ENCODE measurements at places on chromosomes 12 and 14.
A peak's percentile ranks its signal among the peaks of the same experiment; 100 is the strongest.

- DNase-seq: no peak
Observed at GRCh38 chr12:18752280-18752920, 14.5 kb downstream of the CAPZA3 start.

DNA sequence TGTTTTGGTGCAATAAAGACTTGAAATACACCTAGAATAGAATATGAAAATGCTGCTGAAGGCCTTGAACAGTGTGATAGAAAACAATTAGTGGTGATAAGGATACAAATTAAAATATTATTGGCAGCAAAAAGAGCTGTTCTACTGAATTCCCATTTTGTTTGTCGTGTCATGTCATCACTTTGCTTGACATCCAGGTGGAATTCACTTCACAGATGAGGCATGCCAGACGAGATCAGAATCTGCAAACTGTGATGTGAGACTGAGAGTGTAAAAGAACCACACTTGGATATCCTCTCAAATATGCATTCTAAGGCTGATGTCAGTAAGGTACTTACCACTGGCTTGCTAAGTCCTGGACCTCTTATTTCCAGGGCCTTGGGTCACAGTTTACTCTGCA is 635.1 kb upstream of the STXBP6 start:
- DNase-seq: no peak

GRCh38 chr14:100434911-100435438 is 111.8 kb downstream of the SLC25A47 start:
- DNase-seq: no peak

DNA sequence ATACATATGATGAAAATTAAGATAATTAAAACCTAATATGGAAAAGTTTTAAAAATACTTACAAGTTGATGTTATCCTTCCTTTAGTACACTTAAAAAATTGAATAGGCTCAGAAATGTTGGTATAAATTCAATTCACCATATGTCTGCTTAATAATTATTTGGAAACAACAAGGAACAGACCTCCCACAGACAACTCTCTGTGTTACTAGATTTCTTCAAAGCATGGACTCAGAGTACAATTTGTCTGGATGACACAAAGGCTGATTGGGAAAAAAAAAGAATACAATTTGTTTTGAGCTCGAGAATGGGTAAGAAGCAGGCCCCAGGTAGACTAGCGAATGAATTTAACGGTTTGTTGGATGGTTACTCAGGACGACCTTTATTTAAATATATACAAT is 48.9 kb upstream of the BTG1 start:
- DNase-seq: no peak

DNA sequence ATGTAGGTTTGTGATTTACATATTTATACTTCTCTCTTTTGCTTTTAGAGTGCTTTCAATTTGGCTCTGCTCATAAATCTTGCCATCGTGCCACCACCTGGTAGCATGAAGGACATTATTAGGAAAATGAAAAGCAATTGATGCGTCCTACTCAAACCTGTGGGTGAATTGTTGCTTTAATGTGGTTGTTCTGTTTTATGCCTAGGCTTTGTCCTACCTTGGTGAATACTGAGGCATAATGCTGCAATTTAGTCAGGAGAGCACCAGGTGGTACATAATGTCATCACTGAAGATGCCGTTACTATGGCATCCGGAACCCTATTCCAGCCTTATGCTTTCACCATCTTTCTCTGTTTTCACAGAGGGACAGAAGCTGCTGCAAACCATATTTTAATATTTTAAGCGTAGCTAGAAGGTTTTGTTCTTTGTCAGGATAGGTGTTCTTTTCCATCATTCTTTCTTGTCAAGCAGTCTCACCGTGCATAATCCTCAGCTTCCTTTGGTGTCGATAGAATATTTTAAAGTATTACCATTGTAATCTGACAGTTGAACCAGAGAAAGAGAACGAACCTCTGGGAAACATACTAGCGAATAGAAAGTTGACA is 68.5 kb upstream of the PKP2 start:
- DNase-seq: no peak

- DNase-seq: peak; percentile 68
Observed at GRCh38 chr12:48817873-48818830, at the start of gene CACNB3. Gene CACNB3 (plus strand): TSS chr12:48818496. CDS start chr12:48818930, 434 bp downstream.

GRCh38 chr12:82468563-82468962 is 110.2 kb downstream of the METTL25 start:
- no peak for DNase-seq

DNA sequence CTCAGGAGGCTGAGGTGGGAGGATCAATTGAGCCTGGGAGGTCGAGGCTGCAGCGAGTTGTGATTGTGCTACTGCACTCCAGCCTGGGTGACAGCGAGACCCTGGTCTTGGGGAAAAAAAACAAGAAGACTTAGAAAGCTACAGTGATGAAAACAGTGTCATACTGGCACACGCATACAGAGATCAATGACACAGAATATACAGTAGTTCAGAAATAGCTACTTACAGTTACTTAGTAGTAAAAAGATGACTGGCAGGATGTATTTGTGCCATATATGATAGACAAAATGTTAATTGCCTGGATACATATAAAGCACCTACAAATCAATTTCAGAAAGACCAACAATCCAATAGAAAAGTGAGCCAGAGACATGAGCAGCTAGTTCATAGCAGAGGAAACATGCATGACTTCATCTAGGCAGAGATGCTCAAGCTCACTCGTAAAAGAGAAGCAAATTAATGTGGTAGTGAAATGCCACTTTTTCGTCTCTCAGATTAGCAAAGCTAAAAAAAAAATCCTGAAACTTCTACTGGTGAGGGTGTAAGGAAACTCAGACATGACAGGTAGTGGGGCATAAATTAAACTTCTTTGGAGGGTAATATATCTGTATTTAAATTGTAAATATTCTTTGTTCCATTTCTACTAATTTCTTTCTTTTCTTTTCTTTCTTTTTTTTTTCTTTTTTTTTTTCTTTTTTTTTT is 2.5 kb upstream of the ALDH2 start:
- no peak for DNase-seq

DNA sequence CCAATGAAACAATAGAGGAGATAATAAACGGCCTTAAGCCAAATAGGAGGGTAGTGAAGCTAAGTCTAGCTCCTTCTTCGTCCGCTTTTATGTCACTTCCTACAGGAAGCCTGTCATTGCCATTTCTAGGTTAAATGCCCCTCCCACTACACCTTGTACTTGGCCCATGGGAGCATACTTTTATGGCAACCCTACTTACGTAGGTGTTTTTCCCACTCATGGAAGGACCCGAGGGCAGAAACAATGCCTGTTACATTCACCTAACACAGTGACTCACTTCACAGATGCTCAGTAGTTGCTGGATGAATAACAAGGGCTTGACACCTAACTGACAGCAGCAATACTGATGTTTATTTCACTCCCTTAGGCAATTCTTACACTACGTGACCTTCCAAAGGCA is 44.5 kb downstream of the ALKBH1 start:
- DNase-seq: no peak

DNA sequence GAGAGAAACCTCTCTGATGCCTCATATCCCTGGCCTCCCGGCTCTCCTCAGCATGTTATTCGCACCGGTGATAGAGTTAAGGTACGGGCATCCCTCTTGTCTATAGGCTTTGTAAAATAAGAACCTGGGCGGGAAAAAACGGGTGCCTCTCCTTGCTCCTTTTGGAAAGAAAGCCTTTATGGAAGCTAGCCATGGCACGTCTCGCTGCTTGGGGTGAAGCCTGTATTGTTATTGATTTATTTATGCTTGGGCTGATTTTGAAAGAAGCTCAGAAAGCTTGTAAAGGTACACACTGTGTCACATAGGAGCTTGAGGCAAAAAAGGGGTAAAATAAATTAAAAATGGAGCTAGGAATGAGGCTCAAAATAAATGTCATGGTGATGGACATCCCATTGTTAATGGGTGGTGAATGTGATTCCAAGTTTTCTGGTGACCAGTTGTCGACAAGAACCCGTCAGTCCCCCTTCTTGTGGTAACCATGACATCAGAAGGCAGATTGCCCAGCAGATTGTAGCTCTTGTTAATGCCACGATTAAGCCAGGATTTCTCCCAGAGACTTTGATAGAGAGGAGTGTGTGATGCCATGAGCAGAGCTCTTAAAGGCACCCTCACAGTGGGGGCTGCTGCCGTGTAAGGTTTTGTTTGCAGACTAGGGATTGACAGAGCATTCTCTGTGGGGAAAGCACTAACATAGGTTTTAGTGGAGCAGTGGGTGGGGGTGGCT is 50.4 kb upstream of the ASPG start:
- DNase-seq: no peak

DNA sequence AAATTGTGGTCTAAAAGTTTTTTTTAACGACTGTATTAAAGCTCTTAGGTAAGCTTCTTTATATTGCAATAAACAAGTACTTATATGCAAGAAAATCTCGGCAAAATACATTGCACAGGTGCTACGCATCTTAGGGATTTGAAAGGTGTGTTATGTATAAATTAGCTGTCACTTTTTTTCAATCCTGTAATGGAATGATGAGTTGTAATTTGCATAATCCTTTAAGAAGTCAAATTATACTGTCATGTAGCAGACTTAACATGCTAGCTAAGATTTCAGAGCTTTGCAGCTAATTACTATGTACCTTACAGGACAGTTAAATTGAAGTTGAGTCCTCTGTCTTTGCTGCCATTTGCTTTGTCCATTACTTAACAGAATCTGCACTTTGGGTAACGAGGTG is 117.5 kb downstream of the NPAS3 start:
- DNase-seq: no peak

DNA sequence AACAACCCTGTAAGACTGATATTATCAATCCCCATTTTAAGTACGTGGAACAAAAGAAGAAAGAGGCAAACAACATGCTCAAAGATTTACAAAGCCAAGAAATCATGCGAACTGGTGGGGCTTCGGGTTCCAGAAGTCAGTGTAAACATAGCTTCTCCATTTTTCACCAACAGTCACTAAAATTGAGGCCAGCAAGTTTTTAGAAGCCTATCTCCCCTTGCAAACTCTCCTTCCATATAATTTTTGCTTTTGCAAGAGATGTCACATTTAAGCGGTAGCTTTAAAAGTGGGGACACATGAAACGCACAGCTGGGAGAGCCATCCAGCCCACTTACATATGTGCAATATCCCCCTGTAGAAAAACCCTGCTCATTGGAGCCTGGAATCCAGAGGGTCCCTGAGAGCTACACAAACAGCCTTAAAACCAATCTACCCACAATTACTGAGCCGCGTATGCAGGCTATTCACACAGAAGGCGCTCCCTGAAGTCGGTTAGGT is 797 bp downstream of the SLC11A2 start:
- DNase-seq: no peak

DNA sequence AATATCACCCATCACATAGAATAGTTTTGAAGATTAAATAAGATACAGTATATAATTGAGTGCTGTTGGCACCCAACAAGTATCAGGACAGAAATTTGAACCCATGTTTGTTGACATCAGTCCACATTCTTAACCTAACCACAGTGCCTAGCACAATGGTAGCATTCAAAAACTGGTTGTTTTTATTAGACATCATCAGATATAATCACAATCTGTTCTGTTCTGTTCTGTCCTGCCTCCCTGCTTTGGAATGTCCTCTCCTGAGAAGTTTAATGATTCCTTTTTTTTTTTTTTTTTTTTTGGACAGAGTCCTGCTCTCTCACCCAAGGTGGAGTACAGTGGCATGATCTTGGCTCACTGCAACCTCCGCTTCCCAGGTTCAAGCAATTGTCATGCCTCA is 476.6 kb downstream of the RMST start:
- DNase-seq: no peak

DNA sequence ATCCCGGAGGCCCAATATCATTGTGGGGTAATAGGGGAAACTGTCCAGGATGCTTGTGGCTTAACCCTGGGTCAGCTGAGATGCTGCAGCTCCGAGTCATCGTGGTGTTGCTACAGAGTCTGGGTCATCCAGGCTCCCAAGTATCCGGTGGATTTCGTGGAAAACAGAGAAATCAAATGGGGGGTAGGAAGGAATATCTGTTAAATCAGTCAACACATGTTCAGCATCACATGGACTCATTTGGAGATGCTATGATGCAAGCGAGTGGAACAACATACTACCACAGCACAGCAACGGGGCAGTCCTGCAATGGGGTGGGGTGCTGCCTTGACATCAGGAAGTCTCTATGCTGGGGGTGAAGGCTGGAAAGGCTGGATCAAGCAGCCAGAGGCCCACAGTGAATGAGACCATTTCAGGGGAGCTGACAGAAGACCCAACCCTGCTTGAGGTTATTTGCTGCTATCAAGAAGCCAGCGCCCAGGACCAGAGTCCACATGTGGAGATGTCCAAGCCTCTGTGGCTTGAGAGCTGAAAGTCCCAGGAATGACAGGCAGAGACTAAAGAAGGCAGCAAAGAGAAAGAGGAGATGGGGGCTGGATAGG is 22.9 kb downstream of the VDR start:
- DNase-seq: no peak

DNA sequence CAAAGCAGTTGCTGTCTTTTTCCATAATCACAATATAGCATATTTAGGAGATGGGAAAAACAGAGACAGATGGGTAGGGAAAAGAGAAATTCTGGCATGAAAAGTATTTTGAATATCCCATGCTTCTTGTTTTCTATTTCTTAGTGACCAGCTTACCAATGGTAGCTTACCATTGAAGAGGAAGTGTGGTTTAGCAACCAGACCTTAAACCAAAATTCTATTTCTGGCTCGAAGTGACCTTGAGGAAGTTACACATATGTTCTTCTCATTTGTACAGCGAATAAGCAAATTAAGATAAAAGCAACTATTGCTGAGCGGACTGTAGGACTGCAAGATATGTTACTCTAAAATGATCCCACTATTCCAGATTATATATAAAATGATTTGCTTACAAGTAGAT is 82.9 kb downstream of the FGD4 start:
- DNase-seq: no peak

- DNase-seq: no peak
Observed at GRCh38 chr14:105249182-105250007, 1.1 kb downstream of the BTBD6 start.

DNA sequence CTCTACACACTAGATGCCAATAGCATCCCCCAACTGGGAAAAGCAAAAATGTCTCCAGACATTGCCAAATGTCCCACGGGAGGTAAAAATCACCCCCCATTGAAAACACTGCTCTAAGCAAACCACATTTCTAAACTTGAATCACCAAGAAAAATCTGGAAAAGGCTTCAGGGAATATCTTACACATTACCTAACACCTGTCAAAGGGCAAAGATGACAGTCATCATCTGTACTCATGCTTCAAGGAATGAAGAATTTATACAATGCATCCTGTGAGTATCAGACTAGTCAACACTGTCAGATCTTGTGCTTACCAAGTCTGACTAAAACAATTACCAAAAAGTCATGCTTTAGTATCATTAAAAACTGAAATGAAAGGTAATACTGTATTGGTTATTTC is 161.6 kb upstream of the SOX5 start:
- DNase-seq: no peak

DNA sequence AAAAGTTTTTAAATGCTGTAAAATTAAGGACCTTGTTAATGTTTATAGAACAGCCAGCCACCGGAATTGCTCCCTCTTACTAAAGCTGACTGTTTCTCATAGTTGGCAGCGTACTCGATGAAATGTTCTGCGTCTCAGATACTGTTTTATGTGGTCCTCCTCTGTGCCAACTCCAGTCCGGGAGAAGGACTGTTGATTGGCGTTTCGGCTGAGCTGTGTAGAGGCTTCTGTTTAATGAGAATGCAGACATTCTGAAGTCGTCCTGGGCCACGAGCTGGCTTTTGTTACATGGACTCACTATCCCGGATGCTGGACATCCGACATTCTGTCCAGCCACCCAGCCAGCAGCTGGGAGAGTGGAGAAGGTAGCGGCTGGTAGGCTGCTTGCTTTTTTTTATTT is 75.4 kb downstream of the WDR20 start:
- no peak for DNase-seq
